ENCODE measurements at places on chromosomes 12 and 14. TPM values are rescaled to one million over a fixed set of nuclear protein-coding genes. Genes with fewer than 3 reads are reported as not detected.

Gene BCL11B
- total RNA-seq = 1.1 TPM

Gene NAB2
- 77.1 TPM for total RNA-seq

DNA sequence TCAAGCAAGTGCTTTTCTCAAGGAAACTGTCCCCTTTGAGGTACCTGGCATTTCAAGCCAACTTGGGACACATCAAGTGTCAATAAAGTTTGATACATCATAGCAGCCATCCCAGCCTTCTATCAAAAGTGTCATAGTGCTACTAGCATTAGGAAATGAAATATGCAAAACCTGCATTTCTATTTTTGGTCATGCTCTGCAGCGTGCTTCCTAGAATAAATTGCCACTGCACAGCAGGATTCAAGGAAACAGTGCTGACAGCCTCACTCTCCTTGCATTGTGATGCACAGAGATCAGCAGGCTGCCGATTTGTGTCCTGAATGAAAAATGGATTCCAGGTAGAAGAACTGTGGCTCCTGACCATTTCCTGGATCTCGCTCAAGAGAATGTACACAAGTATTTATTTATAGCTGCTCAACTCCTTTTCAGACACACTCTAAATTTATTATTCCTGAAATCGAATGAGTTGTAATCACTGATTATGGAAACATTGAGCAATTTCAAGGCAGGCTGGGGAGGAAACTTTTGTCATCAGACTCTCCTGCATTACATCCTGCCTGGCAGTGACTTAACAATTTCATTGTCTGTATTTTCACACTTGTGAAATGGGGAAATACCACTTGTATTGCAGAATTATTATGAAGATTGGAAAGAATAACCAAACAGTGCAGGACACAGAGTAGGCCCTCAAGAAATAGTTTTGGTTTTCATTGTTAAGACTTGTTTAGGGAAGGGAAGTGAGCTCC is 120.9 kb downstream of the SLC38A6 start:
- no peak overlapping the region for H3K4me3 ChIP-seq
- H3K27ac ChIP-seq = peak overlapping the region; percentile 91
- H3K36me3 ChIP-seq = no peaks in the 10 kb centered on the region
- no peak for DNase-seq

DNA sequence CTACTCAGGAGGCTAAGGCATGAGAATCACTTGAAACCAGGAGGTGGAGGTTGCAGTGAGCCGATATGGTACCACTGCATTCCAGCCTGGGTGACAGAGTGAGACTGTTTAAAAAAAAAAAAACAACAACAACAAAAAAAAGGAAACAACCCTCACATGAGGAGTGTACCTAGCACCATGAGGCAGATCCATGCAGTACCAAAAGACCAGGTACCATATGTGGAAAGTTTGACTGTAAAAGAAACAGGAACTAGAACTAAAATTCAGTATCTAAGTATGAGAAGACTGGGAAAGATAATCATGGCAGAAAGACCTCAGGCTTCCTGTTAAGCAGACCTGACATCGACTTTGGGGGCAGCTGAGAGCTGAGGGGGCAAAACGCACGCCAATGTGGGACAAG is 55.1 kb downstream of the TRAFD1 start:
- no peak for DNase-seq
- H3K4me3 ChIP-seq = no peak overlapping the region
- no peaks in the 10 kb centered on the region for H3K36me3 ChIP-seq
- no peaks in the 10 kb centered on the region for H3K27me3 ChIP-seq
- H3K4me1 ChIP-seq = no peaks in the 10 kb centered on the region

GRCh38 chr14:71574976-71575375 is 357.3 kb upstream of the RGS6 start:
- H3K4me1 ChIP-seq = no peaks in the 10 kb centered on the region
- no peak for DNase-seq
- no peaks in the 10 kb centered on the region for H3K36me3 ChIP-seq

- peaks cover 75% of the 10 kb centered on the region for H3K4me1 ChIP-seq
- peak overlapping the region; percentile 83 for H3K27ac ChIP-seq
- no peak overlapping the region for H3K4me3 ChIP-seq
- H3K36me3 ChIP-seq = peaks cover 35% of the 10 kb centered on the region
- no peak for DNase-seq
- H3K27me3 ChIP-seq = no peaks in the 10 kb centered on the region
Measured at GRCh38 chr12:57092876-57093414, 4.0 kb downstream of the NAB2 start.

GRCh38 chr14:65007202-65007601 is 20.5 kb downstream of the FNTB start:
- no peaks in the 10 kb centered on the region for H3K27me3 ChIP-seq
- DNase-seq = no peak
- H3K27ac ChIP-seq = no peak overlapping the region
- no peak overlapping the region for H3K4me3 ChIP-seq
- peaks cover 3% of the 10 kb centered on the region for H3K36me3 ChIP-seq

DNA sequence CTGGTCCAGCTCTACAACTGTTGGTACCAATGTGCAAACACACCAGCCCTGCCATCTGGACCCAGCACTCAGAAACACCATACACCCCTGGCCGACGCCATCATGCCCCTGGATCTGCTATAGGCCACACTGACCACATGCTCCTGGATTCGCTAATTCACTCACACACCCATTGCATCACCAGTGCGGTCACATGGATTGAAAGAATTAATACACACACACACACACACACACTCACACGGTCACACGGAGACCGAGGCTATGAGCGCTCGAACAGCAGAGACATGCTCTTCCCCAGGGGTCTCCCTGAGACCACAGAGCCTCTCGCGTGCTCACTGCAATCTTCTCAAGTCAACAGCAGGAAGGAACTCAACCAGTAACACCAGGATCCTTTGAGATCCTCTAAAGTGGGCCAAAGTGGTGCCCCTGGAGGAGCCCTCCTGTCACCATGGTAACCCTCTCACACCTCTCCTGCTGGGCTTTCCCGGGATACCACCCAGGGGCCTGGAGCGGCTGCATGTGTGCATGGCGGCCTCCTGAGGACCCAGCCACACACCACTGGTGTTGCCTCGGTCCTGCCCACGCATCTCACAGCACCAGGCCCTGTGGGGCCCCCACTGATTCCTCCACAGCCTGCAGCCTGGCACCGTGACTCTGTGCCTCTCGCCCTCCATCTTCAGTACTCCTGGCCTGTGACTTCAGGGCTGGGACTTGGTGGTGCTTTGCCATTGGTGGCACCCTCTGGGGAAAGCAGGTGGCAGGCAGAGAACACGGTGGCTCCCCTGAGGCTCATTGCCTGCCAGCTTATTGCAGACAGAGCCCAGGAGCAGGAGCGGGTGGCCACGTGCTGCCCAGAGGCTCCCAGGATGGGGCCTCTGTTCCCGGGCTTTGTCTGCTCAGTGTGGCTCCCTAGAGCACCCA is 15.1 kb downstream of the LRTM2 start:
- DNase-seq = no peak
- H3K4me1 ChIP-seq = no peaks in the 10 kb centered on the region
- no peak overlapping the region for H3K4me3 ChIP-seq
- H3K27ac ChIP-seq = no peak overlapping the region
- H3K27me3 ChIP-seq = peaks cover 13% of the 10 kb centered on the region

Measured in HCT116 (cell line).